ENCODE measurements at places on chromosomes 12 and 14.
A peak's percentile ranks its signal among the peaks of the same experiment; 100 is the strongest.

DNA sequence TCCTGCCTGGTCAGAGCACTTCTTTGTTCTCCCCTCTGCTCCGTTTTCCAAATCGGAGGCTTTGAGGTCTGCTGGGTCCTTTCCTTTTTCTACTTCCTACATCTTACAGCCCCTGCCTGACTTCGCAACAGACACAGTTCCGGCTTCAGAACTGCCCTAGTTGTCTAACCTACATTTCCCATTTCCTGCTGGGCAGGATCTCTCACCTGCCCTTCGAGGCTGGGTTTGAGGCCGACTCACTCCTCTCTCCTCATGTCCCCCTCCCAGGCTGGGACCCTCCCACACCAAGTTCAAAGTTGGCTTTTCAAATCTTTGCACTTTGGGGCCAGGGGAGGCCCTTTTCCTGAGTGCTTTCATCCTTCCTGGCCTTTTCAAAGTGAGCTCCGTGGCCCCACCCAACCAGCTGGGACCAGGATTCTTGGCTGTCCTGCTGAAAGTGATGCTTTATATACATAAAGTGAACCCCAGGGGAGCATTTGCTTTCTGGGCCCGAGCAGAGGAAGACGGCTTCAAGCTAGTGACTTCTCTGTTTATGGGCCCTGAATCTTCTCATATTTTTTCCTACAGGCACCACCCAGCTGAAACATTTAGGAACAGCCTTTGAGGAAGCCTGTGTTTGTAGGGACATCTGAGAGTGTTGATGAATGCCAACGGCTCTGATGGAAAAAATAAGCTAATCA lies 281.0 kb upstream of the CRY1 start:
- DNase-seq, result no peak

- no peak for DNase-seq
These were observed 33.4 kb downstream of the CHST11 start for GRCh38 chr12:104490186-104490585.

DNA sequence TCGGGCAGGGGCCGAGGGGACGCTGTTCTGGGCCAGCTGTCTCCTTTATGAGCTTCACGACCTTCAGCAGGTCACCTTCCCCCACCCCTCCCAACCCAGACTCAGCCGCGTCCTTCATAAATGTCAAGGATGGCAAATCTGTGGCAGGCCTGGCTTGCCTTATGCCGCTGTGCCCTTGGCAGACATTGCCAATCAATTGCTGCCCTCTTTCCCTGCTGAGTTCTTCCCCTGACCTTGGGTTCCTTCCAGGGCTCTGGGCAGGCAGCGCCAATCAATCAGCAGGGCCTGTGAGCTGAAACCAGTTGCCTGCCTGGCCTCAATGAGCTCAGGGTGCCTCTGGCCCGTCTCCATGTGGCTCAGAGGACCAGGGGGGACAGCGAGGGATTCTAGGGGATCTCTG lies 7.7 kb downstream of the FAM222A start:
- no peak for DNase-seq

DNA sequence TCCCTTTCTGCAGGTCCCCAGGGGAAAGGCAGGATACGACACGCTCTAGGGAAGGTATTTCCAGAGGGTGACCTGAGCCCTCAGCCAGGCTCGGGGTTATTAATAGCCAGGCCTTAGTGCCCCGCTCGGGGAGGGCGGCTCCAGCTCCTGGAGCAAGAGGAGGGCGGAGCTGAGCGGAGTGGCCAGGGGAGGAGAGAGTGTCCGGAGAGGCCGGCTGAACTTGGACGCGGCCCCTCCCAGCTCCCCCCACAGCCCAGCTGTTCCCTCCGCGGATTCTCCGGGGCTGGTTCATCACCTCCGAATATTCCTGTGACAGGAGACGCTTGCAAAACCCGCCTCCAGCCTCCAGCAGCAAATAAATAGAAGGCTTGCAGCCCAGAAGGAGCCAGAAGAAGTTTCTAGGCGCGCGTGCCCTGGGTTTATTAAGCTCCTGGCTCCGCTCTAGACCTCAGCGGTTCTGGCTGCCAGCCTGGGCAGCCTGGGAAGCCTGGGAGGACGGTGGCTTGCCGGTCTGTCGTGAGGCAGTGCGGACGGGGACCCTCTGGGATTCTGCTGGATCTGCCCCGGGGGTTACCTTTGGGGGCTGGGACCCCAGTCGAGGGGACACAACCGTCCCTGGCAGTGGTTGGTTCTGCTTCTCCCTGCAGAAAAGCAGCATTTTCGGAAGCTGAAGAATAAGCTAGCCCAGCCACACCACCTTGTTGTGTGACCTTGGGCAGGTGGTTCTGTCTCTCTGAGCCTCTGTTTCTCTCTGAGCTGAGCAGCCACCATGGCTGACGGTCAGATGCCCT lies at the start of gene HSPB8:
TSS of gene HSPB8 (plus strand) at position 388 of the 791 bp plus-strand sequence. CDS start at position 770, 382 bp downstream.
- peak; percentile 64 for DNase-seq

DNA sequence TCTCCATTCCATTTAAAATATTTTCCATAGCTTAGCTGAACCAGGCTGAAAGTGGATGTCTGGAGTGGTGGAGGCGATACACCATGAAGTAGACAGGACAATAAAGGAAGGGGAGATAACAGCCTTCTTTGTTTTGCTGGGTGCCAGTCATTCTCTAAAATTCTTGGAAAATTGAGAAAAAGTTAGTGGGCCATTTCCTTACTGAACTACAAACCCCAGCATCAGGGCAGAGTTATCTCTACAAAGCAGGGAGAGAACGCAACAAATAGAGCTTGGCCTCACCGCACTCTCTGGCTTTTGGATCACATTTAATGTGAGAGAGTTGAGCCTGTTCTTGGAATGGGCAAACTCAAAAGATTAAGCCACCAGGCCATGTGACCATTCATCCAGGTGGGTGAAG lies 41.2 kb upstream of the LRRC10 start:
- no peak for DNase-seq

DNA sequence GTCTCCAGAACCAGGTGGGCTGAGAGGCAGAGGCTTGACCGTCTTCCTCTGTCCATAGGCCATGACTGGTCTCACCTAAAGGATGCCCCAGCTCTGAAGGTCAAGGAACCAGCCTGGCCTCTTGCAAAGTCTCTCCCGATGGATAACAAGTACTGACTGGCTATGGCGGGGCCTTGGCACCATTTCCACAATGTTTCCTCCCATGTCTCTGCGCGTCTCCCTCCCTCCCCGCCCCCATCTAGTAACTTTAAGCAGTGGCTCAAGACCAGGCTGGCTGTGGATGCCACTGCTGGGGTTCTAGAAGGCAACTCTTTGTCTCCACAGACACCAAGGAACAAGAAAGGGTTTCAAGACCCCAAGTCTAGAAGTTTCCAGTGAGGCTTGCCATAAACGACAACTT lies 275.5 kb downstream of the DPF3 start:
- no peak for DNase-seq

DNA sequence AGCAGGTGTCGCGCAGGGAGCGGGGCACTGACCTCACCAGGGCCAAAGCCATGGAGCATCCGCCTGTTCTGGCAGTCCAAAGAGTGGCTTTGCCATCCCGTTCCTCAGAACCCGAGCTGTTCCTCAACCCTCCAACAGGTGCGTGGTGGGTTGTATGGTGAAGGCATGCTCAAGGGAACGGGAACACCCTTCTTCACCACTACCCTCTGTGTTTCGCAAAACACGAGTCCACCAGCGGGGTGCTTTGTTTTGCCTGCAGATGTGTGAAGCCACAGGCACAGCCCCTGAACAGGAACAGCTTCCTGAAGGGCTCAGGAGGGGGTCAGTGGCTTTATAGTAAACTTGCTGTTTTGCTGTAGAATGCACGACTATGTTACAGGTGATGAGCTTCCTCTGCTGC lies 52.7 kb downstream of the SMOC1 start:
- no peak for DNase-seq

DNA sequence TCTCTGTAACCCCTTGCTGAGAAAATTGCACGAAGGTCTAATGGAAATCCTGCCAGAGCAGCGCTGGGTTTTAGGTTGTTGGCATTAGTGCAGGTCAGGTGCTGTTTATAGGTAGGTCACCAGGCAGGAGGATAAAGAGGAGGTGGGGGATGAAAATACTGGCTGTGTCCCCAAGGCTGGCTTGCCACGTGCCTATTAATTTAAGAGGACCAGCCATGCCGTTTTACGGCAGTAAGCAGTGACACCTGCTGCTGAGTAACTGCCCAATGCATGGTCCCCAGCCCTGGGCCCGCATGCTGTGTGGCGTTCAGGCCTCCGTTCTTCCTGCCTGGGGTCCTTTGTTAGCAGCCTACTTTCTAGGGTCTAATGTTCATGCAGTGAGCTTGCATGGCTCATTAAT lies 67.2 kb downstream of the WDR20 start:
- no peak for DNase-seq

DNA sequence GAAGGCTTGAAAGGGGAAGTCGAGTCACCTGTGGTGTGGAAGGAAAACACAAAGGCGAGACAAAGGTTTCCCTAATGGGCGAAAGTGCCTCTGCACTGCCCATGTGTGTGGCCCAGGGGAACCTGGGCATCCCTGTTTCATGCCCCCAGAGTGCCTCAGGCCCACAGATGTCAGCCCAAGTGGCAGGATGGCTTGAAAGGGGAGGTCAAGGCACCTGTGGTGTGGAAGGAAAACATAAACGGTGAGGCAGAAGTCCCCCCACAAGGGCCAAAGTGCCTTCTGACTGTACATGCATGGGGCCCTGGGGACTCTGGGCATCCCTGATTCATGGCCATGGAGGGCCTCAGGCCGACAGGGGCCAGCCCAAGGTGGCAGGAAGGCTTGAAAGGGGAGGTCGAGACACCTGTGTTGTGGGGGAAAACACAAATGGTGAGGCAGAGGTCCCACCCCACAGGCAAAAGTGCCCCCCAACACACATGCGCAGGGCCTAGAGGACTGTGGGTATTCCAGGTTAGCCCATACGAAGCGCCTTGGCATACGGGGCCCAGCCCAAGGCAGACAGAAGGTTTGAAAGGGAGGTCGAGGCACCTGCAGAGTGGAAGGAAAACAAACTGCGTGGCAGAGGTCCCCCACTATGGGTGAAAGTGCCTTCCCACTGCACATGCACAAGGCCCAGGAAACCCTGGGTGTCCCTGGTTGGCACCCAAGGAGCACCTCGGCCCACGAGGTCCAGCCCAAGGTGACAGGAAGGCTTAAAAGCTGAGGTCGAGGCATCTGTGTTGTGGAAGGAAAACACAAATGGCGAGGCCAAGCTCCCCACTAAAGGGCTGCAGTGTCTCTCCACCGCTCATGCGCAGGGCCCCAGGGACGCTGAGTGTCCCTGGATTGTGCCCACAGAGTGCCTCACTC lies 382.3 kb downstream of the ALG10 start:
- DNase-seq, result no peak

DNA sequence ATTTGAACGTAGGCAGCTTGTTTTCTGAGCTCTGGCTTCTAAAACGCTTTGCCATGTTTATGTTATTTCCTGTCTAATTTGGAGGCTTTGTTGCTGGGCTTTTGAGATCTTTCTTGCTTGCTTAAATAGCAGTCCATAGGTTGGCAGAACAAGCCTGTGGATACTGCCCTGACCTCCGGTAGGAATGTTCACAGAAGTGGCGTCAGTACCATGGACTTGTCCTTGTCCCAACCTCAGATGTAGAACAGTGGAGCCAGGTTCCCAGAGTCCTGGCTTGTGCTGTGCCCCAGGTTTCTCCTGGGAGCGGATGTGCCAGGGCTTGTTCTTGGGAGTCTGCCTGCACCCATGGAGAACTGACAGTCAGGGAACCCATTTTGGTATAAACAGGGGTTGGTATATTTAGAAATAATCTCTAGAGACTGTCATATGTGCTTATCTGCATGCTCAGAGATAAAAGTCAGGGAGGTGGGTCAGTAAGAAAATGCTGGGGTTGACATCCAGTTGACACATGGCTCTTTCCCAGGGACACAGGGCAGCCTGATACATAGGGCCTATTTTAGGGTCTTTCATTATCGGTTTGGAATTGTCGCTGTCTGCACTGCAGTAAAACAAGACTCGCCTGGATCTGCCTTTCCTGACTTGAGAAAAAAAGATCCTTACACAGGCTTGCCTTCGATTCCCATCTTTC lies 22.9 kb downstream of the CACNA1C start:
- no peak for DNase-seq

DNA sequence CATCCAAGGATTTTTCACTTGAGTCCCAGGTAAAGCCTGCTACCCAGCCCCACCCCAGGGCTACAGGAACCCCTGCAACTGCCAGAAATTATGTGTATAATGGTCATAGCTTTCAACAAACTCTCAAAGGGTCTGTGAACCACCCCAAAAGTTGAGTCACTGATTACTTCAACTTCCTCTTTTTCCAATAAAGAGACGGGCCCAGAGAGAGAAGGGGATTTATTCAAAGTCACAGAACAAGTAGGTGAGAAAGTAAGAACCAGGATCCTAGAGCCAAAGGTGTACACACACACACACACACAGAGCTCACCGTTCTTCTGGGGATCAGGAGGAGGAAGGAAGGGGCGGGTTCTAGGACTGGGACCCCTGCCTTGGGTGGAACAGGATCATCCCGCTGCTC lies 4.8 kb upstream of the ITPK1 start:
- no peak for DNase-seq

DNA sequence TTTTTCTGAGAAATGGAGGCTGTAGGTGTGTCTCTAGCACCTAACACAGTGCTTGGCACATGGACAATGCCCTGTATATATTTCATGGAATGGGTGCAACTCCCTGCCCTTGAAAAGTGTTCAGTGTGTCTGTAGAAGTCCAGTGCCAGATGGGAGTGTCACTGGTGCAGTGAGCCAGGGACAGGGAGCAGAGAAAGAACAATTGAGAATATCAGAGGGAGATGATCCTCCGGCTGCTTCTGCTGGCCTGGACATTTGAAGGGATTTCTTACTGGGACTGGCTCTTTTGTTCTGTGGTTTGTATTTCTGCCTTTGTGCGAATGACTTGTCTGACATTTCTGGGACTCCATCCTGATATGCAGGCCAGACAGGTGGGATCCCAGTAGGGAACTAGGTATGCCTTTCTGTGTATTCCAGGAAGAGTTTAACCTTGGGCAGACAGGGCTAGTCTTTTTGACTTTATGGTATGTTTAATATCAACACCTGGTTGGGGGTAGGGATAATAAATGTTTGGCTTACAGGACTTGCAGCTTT lies 328.0 kb downstream of the NRXN3 start:
- DNase-seq, result no peak

DNA sequence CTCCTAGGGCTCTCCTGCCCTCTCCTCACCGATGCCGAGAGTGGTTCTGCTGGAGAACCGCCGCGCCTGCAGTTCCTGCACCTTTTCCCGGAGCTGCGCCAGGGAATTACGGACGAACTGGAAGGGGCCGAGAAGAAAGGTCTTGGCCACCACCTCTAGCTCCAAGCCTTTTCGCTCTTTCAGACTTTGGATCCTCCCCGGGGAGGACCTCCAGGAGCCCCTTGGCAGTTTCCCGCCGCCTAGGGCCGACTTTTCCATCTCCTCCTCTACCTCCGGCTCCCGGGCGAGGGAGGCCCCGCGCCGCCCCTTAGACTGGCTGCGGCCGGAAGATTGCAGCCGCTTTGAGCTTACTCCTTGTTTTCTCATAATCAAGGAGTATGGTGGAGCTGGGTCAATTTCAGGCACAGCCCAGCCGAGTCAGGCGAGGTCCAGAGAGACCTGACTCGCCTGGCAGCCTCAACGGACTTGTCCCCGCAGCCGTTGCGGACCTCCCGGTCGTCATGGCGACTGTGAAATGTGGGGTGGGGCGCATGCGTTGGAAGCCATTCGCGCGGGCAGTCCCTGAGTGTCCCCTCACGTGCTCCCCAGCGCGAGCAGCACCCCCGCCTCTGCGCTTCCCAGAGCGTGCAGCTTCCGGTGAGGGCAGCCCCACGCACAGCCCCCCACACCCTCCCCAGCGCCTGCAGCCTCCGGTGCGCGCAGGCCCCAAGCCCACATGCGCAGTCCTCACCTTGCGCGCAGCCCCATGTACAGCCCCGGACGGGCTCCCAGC lies at the start of gene DPY19L2:
TSS of gene DPY19L2 (minus strand) at position 466 of the 772 bp plus-strand sequence. CDS start at position 366, 100 bp downstream.
- DNase-seq, result peak; percentile 94

Data from right kidney (tissue), 9 donors.